ENCODE measurements at places on chromosomes 6 and 20.

DNA sequence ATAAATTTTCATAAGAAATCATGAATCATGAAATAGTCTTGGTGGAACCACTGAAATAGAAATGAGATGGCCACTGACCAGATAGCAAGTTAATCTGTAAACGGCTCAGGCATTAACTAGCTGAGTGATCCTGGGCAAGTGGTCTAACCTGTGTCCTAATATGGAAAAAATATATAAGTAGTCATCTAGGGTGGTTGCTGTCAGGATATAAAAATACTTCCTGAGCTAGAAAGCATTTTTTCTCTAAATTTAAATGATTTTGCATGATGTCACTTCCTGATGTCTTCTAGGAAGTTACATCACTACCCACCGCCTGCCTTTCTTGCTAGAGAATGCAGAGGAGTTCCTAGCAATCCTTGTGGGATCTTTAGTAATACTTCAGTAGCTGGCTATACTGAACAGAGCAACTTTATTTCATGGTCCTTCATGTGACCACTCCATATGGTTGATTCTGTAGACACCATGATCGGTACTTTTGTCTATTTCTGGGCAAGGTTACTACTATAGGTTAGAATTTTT lies 228.1 kb upstream of the CEP162 start:
- no peak for DNase-seq

- DNase-seq = no peak
These were observed 487.3 kb downstream of the ADGRB3 start for GRCh38 chr6:69122407-69122773.

DNA sequence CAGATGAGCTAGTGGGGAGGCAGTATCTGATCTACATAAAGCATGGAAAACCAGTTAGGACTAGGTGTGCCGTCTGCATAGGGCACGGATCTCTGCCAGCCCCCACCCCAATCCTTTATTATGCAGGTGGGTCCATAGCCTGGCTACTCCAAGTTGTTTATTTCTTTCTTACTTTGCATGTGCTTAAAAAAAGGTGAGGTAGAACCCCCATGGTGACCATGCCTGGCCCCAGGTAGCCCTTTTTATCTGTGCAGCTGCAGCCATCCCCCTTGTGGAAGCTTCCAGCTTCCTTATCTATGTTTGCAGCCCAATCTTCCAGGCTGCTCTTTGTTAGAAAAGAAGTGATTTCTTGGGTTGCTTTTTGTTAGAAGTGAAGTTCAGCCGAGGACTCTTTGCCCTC lies 9.0 kb upstream of the TREM2 start:
- no peak for DNase-seq

- no peak for DNase-seq
These were observed 109.0 kb downstream of the PRND start for GRCh38 chr20:4830696-4831095.

DNA sequence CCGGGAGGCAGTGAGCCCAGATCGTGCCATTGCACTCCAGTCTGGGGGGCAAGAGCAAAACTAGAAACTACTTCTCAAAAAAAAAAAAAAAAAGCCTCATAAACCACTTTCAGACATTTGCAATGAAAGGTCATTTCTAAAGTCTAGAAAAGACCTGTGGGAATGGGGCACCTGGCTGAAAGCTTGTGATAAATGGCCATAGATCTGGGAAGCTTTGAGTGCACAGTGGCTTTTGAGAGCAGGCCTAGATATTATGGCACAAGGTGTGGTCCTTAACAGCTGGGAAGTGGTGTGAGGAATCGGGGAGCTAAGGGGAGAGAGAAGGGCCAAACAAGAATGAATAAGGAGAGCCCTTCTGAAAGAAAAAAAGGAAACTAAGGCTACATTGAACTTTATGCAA lies 33.2 kb downstream of the ID4 start:
- DNase-seq = no peak

DNA sequence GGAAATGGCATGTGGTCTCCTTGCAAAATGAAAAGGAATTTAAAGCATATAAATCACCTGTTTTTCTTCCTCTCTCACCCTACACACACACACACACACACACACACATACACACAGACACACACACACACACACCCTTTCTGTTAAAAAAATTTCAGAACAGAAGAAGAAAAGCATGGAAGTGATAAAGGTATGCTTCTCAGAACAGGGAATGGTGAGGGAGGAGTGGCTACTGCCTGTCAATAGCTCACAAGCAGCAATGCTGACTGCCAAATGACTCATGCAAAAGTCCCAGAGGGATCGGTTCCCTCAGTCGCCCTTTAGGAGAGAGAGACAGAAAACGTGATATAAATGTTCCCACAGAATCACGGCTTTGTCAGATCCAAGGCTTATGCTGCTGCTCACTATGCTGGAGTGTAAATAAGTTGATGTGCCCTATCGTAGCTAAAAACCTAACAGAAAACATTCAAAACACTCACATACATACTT lies 102.6 kb downstream of the IBTK start:
- no peak for DNase-seq

DNA sequence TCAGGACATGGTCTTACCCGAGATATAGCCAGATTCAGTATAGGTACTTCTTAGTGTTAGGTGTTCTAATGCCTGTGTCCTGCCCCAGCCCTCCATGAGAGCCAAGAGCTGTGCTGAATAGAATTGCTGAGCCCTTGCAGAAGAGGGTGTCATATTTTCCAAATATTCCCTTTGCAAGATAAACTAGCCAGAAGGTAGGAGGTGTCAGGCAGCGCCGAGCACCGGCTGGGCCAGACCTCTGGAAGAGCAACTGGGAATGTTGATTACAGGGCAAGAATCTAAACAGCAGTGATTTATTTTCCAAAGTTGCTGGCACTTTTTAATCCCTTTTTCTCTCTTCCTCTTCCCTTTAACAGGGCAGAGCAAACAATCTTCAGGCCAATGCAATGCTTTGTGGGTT lies 37.1 kb upstream of the EZR start:
- no peak for DNase-seq

- no peak for DNase-seq
These were observed 106.8 kb downstream of the PDE10A start for GRCh38 chr6:165556116-165556843.

- no peak for DNase-seq
These were observed 237.0 kb downstream of the NKAIN2 start for GRCh38 chr6:124040655-124041054.

Data from inflammatory macrophage treated with lipopolysaccharide for 1 hour (primary cell).